ENCODE measurements at places on chromosomes 11 and 22.
A peak's percentile ranks its signal among the peaks of the same experiment; 100 is the strongest.

DNA sequence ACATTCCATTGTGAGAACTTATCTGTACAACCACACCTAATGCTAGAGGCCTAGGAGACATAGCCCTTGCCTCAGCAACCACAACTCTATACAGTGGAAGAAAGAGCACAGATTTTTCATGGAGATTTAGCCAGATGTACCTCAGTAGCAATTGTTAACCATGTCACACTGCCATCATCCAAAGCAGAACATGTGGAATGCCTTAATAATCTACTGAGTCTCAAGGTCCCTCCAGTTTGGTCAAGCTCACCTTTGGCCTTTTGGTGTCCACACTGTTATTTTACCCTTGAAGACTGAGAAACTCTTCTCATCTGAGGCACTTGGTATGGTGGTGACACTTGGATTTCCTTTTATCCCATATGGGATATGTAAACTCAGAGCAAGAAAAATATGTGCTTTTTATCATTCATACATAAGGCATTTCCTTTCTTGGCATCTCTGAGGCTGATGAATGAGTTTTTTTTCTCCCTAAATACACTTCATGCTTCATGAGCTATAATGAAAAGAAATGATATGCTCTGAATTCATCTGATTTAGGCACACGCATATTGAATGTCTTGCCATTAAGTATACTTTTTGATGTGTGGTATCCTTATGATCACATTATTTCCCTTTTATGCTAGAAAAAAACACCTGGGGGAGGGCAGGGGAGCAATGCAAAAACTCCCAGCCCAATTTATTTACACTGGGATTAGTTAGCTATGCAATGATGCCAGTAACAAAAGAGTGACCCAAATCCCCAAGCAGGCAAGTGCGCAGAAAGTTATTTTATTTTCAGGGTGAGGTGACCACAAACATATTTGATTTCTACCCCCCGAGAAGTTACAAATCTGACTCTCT is 63.3 kb upstream of the ME3 start:
- peak; percentile 55 for DNase-seq

DNA sequence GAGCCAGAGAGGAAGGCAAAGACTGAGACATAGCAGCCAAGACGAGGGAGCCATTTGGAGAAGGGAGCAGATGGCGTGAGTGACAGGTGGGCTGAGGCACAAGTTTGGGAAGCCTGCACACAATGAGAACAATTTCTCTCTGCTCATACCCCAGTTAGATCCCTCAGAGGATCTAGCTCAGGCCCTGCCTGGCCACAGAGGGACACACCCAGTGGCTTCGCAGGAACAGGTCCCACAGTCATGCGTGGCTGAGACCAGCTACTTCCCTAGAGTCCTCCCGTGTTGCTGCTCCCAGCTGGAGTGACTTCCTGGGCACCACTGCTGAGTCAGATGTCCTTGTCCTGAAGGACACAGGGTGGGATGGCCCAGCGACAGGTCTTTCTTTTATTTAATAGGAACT is 33.4 kb upstream of the LYVE1 start:
- no peak for DNase-seq

DNA sequence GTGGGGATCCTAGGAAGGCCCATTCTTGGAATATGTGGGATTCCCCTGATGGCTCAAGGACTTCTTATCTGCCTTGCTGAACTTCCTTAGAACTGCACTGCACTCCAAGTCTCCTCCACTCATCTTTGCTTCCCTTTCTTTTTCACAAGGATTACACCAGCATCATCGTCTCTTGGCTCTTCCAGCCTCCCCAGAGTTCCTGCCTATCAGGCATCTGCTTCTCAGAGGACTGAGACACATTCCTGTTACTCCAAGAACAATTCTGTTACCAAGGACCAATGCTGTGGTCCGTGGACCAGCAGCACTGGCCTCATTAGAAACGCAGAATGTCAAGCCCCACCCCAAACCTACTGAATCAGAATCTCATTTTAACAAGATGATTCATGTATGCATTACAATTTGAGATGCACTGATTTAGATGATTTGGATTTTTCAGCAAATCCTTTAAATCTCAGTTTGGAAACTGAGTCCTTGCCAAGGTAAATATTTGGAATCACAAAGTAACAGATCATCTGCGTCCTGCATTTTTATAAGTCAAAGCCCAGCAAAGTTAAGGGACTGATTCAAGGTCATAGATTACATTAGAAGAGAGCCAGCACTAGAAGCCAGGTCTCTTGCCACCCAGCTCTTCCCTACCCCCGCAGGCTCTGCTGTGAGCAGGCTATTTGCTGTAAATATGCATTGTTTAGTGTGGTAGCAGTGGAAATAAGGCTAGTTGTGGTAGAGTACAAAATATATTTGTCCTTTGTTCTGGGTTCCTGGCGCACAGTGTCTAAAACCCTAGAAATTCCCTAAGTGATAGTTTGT is 110.9 kb downstream of the SWAP70 start:
- DNase-seq = peak; percentile 90

GRCh38 chr22:20463324-20464095 is 25.9 kb upstream of the SCARF2 start:
- no peak for DNase-seq

- no peak for DNase-seq
Measured at GRCh38 chr11:83692675-83693074, 406.5 kb upstream of the CCDC90B start.

DNA sequence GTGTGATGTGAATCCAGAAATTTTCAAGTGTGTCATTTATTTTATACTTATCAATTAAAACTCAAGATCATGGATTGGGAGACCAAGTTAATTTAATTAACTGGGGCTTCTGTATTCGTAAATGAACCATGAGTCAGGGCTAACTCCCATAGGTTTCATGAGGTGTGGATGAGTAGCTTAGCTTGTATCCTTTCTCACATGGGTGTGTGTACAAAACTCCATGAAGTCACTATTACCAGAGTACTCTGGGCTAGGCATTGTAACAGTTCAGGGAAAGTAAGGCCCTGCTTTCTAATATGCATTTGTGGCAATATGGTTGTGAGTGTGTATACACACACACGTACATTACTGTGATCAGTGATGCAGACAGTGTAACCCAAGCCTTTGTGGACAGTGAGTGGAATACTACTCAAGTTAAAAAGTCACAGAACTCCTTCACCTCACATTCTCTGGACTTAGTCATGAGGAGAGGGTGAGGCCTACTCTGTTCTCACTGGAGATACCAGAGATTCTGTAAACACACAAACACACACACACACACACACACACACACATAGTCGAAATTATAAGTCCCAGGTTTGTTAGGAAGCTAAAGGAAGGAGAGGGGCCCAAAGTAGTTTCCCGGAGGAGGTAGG is 3.5 kb downstream of the CNTF start:
- peak; percentile 75 for DNase-seq

- peak; percentile 33 for DNase-seq
Measured at GRCh38 chr11:1516273-1517067, 29.9 kb upstream of the MOB2 start.

DNA sequence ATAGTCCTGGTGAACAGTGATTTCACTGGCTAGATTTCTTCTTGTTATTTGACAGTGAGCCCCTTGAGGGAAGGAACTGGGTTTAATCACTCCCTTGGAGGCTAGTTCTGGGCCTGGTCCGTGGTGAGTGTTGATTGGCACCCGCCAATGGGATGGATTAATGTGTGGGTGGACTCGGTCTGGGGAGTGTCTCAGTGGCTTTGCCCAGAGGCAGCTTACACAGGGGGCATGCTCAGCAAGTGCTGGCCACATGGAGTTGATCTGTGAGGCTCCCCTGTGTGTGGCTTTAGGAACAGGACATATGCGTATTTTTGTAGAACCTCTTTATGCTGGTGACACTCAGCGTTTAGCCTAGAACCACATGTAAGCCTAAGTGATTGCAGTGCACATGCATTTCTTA is 106.9 kb downstream of the TBC1D22A start:
- no peak for DNase-seq

GRCh38 chr11:110072930-110073329 is 20.3 kb upstream of the ZC3H12C start:
- no peak for DNase-seq

GRCh38 chr22:44736581-44737405 is 15.6 kb upstream of the ARHGAP8 start:
- DNase-seq = no peak

GRCh38 chr22:39135092-39135896 is 17.2 kb downstream of the CBX7 start:
- DNase-seq = peak; percentile 32

GRCh38 chr11:124896071-124896750 is 1.5 kb downstream of the ROBO4 start:
- DNase-seq = no peak

DNA sequence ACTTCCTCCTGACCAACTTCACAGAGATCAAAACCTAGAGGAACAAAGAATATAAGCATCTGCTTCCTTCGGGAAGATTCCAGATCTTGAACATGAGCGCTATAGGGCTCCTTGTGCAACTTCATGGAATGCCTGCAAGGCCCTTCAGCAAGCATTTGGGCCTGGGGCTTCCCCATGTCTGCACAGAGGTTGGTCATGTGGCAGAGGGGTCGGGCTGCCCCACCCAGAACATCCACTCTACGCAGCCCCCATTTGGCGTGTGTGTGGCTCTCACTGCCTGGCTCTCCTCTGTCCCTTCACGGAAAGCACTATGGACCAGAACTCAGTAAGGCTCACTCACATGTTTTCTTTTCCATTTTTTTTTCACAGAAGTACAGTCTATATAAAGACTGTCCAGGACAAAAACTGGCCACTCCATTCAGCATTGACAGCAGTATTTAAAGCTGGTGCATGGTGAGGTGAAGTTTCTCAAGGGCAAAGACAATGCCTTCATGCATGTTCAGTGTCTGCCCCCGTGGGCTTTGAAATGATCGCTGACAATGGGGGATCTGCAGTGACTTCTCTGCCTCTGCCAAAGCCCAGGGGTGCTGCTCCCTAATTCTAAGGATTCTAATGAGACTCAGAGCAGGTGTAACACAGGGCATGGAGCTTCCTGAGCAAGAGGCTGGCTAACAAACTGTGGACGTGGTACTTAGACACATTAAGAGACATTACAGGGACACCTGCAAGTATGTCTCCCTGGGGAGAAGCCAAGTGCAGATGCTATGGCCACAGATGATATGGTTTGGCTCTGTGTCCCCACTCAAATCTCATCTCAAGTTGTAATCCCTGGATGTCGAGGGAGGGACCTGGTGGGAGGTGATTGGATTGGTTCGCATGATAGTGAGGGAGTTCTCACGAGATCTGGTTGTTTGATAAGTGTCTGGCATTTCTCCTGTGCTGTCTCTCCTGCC is 66.5 kb upstream of the PITPNB start:
- DNase-seq = no peak

GRCh38 chr11:47516155-47516554 is 36.8 kb downstream of the CELF1 start:
- DNase-seq = no peak

- no peak for DNase-seq
Measured at GRCh38 chr11:128626913-128627665, 39.7 kb upstream of the ETS1 start.

- DNase-seq = peak; percentile 27
Measured at GRCh38 chr11:95337175-95337957, 106.4 kb upstream of the SESN3 start.

GRCh38 chr11:79262221-79262620 is 178.6 kb downstream of the TENM4 start:
- DNase-seq = no peak

- DNase-seq = no peak
Measured at GRCh38 chr11:47156333-47156732, 20.3 kb downstream of the ARFGAP2 start.

GRCh38 chr11:116980136-116980793 is 118.0 kb downstream of the SIK3 start:
- no peak for DNase-seq

- DNase-seq = no peak
Measured at GRCh38 chr22:30804626-30805025, 110.0 kb downstream of the OSBP2 start.

- DNase-seq = no peak
Measured at GRCh38 chr11:18065572-18065971, 19.5 kb upstream of the TPH1 start.

GRCh38 chr11:82183346-82183745 is 550.3 kb downstream of the FAM181B start:
- DNase-seq = no peak

- no peak for DNase-seq
Measured at GRCh38 chr11:48098024-48098423, 117.7 kb downstream of the PTPRJ start.

GRCh38 chr11:94400457-94400838 is 771 bp downstream of the GPR83 start:
- DNase-seq = no peak

All from brain microvascular endothelial cell (primary cell).